ENCODE measurements at places on chromosomes 6 and 20. TPM values are rescaled to one million over a fixed set of nuclear protein-coding genes. Genes with fewer than 3 reads are reported as not detected.

The SYCP2L gene
- total RNA-seq, result 4.9 TPM

The SEMG1 gene
- not detected for total RNA-seq

The SYS1 gene
- total RNA-seq, result 22.1 TPM

The CST9 gene
- not detected for total RNA-seq

The CFAP206 gene
- total RNA-seq, result 2.8 TPM

The VSX1 gene
- not detected for total RNA-seq

The ID4 gene
- total RNA-seq, result 29.2 TPM

DNA sequence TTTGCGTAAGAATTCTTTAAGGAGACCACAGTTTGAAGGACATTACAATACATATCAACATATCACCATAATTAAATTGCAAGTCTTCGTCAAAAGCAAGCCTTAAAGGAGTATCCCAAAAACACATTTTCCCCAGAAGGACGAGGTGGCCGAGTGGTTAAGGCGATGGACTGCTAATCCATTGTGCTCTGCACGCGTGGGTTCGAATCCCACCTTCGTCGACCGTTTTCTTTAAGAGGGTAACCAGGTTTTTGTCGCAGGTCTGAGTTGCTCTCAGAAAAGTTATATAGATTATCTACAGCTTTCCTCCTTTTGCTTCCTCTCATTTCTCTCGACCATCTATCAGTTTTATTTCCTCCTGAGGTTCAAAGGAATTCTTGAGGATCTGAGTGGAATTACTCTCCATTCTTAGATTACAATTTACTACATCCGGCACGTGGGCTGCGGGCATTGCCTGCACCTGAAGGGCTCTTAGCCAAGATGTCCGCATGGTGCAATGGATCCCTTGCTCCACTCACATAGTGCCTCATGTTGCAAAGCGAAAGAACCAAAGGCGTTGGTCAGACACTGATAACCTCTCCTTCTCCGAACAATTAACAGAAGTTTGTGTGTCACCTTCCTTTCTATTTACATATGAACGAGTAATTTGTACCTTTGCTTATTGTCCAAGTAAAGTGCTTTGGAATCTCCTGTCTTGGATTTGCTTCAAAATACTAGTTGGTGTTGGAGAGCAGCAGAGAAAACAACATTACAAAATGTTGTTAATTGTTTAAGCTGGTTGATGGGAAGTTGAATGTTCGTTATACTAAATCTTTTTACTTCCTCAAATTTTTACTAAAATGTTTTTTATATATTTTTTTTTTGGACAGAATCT is 14.0 kb downstream of the POM121L2 start:
- DNase-seq, result no peak
- H3K27ac ChIP-seq, result no peak overlapping the region
- peaks cover 62% of the 10 kb centered on the region for H3K27me3 ChIP-seq
- H3K4me3 ChIP-seq, result no peak overlapping the region
- H3K4me1 ChIP-seq, result no peaks in the 10 kb centered on the region

DNA sequence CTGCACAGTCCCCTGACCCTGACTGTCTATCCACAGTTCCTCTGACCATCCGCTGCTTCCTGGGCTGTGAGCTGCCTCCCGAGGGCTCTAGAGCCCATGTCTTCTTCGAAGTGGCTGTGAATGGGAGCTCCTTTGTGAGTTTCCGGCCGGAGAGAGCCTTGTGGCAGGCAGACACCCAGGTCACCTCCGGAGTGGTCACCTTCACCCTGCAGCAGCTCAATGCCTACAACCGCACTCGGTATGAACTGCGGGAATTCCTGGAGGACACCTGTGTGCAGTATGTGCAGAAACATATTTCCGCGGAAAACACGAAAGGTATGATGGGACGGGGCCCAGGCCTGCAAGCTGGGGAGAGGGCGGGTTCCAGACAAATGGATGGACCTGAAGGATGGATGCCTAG is 4.3 kb downstream of the PROCR start:
- no peak overlapping the region for H3K4me3 ChIP-seq
- H3K4me1 ChIP-seq, result peaks cover 5% of the 10 kb centered on the region
- no peaks in the 10 kb centered on the region for H3K27me3 ChIP-seq
- no peak overlapping the region for H3K27ac ChIP-seq
- no peaks in the 10 kb centered on the region for H3K36me3 ChIP-seq

DNA sequence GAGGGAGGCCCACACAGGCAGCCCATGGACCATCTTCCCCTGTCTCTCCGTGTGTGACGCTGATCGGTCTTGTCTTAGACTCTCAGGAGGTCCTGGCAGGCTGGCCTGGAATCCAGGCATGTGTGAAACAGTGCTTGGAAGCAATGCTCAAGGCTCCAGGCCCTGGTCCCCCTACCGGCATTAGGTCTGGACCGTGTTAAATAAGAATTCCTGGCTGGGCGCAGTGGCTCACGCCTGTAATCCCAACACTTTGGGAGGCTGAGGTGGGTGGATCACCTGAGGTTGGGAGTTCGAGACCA is 13.0 kb downstream of the IP6K3 start:
- no peak for DNase-seq
- H3K4me1 ChIP-seq, result no peaks in the 10 kb centered on the region
- H3K4me3 ChIP-seq, result no peak overlapping the region
- H3K27ac ChIP-seq, result no peak overlapping the region
- no peaks in the 10 kb centered on the region for H3K36me3 ChIP-seq
- H3K27me3 ChIP-seq, result no peaks in the 10 kb centered on the region

- H3K27ac ChIP-seq, result no peak overlapping the region
- no peak for DNase-seq
- no peaks in the 10 kb centered on the region for H3K36me3 ChIP-seq
- H3K4me3 ChIP-seq, result no peak overlapping the region
- H3K4me1 ChIP-seq, result no peaks in the 10 kb centered on the region
These were observed 85.5 kb downstream of the KHDC1L start for GRCh38 chr6:73139681-73140383.

- H3K36me3 ChIP-seq, result no peaks in the 10 kb centered on the region
- H3K4me3 ChIP-seq, result no peak overlapping the region
These were observed 128.8 kb upstream of the QKI start for GRCh38 chr6:163285691-163286090.

- no peak overlapping the region for H3K4me3 ChIP-seq
- peak overlapping the region; percentile 69 for H3K27ac ChIP-seq
- no peaks in the 10 kb centered on the region for H3K27me3 ChIP-seq
- H3K36me3 ChIP-seq, result no peaks in the 10 kb centered on the region
These were observed 50.7 kb downstream of the PTPN1 start for GRCh38 chr20:50560867-50561266.

DNA sequence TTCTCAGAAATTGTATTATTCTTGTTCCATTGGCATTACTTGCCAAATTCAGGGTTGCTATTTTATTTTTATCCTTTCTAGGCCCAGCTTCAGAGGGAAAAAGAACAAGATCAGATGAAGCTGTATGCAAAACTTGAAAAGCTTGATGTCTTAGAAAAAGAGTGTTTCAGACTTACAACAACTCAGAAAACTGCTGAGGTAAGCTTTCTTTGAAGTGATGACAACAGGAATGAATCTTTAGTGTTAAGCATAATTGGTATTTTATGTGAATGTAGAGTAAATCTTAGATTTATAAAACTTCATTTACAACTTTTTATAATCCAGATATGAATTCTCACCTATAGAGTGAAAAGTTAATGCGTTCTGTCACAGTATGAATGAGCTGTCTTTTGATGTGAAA is 58.4 kb downstream of the CEP57L1 start:
- no peak overlapping the region for H3K27ac ChIP-seq
- no peaks in the 10 kb centered on the region for H3K36me3 ChIP-seq
- no peaks in the 10 kb centered on the region for H3K4me1 ChIP-seq
- H3K4me3 ChIP-seq, result no peak overlapping the region
- no peak for DNase-seq
- no peaks in the 10 kb centered on the region for H3K27me3 ChIP-seq

DNA sequence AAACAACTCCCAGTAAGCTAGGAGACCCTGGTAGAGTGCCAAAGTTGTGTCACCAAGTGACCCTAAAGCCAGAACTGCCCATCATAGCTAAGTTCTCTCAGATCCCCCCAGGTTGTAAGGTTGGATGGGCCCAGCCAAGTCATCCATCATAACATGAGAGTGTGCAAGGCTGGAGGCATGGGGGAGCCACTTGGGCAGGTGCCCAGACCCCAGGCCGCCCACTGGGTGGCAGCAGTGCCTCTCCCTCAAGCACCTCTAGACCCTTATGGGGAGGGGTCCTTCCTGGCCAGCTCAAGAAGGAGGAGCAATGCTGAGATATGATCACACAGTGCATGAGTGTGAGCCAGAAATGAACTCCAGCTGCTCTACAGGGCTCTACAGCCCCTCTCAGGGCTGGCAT is 154.5 kb downstream of the MYLK4 start:
- no peaks in the 10 kb centered on the region for H3K4me1 ChIP-seq
- no peaks in the 10 kb centered on the region for H3K36me3 ChIP-seq
- H3K27me3 ChIP-seq, result no peaks in the 10 kb centered on the region

DNA sequence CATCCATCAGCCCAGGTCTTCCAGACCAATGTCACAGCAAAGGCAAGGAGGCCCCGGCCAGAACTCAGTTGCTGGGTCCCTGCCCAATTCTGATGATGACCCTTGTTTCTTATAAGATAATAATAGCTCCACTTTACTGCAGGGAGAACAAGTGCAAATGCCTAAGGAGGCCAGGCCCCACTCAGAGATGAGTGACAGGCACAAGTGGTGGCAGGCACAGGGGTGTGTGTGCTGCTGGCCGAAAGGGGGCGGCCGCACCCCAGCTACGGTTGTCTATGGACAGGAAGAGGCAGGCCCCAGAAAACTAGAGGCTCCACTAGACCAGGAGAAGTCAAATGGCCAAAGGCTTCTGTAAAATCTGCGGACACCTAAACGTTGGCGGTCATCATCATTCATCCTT is 28.6 kb downstream of the GNAS-AS1 start:
- H3K27me3 ChIP-seq, result no peaks in the 10 kb centered on the region
- DNase-seq, result no peak
- no peak overlapping the region for H3K27ac ChIP-seq
- no peaks in the 10 kb centered on the region for H3K36me3 ChIP-seq

- H3K27me3 ChIP-seq, result no peaks in the 10 kb centered on the region
- H3K27ac ChIP-seq, result no peak overlapping the region
- H3K36me3 ChIP-seq, result no peaks in the 10 kb centered on the region
- no peak overlapping the region for H3K4me3 ChIP-seq
- no peak for DNase-seq
These were observed 13.3 kb upstream of the TCFL5 start for GRCh38 chr20:62874964-62875344.

- H3K27me3 ChIP-seq, result no peaks in the 10 kb centered on the region
- no peak for DNase-seq
- H3K4me1 ChIP-seq, result peaks cover 19% of the 10 kb centered on the region
- no peaks in the 10 kb centered on the region for H3K36me3 ChIP-seq
- H3K4me3 ChIP-seq, result no peak overlapping the region
- H3K27ac ChIP-seq, result no peak overlapping the region
These were observed 112.9 kb downstream of the FOXO3 start for GRCh38 chr6:108673602-108674001.

GRCh38 chr6:118722829-118723813 is 71.7 kb upstream of the CEP85L start:
- no peaks in the 10 kb centered on the region for H3K36me3 ChIP-seq
- no peaks in the 10 kb centered on the region for H3K4me1 ChIP-seq
- no peak for DNase-seq
- no peaks in the 10 kb centered on the region for H3K27me3 ChIP-seq
- H3K4me3 ChIP-seq, result no peak overlapping the region
- H3K27ac ChIP-seq, result no peak overlapping the region

- no peak for DNase-seq
- no peaks in the 10 kb centered on the region for H3K27me3 ChIP-seq
- H3K36me3 ChIP-seq, result no peaks in the 10 kb centered on the region
- H3K4me3 ChIP-seq, result no peak overlapping the region
- H3K27ac ChIP-seq, result no peak overlapping the region
These were observed 474.9 kb upstream of the AGPAT4 start for GRCh38 chr6:161748535-161749416.

DNA sequence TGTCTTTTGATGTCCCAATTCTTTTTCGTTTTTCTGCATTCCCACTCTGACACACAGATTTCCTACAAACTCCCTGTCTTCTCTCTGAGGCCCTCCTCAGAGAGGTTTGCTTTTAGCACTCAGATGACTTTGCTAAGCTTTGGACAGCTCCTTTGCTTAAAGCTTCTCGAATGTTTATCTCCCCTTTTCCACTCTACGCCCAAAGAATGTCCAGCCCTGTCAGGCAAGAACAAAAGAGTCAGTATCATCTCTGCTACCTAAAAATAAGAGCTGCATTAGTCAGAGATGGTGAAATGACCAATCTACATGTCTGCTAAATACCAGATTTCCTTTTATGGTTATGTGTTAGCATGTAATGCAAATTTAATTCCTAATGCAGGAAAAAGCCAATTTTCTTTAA is 56.8 kb downstream of the PREP start:
- H3K36me3 ChIP-seq, result no peaks in the 10 kb centered on the region
- H3K4me3 ChIP-seq, result no peak overlapping the region
- H3K27me3 ChIP-seq, result no peaks in the 10 kb centered on the region
- DNase-seq, result no peak
- no peaks in the 10 kb centered on the region for H3K4me1 ChIP-seq

Measured in uterus (tissue), 4 donors.